ENCODE measurements at places on chromosomes 11 and 22. TPM values are rescaled to one million over a fixed set of nuclear protein-coding genes. Genes with fewer than 3 reads are reported as not detected.

GAL3ST1 gene
- not detected for total RNA-seq

- DNase-seq, result no peak
Measured at GRCh38 chr11:30889143-30889794, 303.1 kb upstream of the MPPED2 start.

- no peak for DNase-seq
Measured at GRCh38 chr11:107157809-107158187, 139.5 kb upstream of the GUCY1A2 start.

GRCh38 chr22:37849089-37849751 is at the start of gene EIF3L:
Gene EIF3L (plus strand): TSS chr22:37849419. CDS start chr22:37849450, 31 bp downstream.
- peak; percentile 84 for DNase-seq

- no peak for DNase-seq
Measured at GRCh38 chr11:92268546-92268945, 43.9 kb downstream of the FAT3 start.

- DNase-seq, result no peak
Measured at GRCh38 chr22:36546092-36546804, 17.3 kb upstream of the EIF3D start.

DNA sequence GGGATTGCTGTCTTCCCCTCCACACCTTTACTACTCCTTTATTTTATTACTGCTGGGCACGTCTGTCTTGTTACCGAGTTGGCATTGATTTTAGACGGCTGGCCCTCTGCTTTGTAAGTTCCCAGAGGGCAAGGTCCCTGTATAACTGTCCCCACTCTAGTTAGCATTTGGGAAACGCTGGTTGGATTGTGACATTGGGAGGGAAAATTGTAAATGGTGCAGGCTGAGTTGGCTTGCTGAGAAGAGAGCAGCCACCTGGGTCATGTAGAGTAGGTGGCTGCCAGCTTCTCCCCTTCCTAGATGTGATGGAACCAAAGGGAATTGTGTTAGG is 1.7 kb downstream of the TAB1 start:
- no peak for DNase-seq
